ENCODE measurements at places on chromosomes 5 and 9.

DNA sequence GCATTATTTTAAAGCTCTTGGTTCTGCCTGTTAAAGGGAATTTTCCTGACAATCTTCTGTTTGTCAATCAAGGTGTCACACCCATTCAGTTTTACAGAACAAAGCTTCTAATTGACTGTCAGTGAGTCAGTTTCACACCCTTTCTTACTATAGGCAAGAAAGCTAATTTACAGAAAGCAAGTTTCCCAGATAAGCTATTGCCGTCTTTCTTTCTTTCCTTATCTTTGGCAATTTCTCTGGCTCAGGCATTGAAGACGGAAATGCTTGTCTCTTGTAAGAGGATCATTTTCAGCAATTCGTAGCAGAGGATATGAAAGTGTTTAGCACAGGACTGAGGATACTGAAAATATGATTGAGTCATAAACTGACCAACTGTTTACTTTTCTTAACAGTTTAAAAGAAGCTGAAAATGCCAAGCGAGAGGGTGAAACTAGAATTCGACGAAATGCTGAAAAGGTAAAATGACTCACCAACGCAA lies 27.0 kb downstream of the SPINK5 start:
- DNase-seq: no peak

DNA sequence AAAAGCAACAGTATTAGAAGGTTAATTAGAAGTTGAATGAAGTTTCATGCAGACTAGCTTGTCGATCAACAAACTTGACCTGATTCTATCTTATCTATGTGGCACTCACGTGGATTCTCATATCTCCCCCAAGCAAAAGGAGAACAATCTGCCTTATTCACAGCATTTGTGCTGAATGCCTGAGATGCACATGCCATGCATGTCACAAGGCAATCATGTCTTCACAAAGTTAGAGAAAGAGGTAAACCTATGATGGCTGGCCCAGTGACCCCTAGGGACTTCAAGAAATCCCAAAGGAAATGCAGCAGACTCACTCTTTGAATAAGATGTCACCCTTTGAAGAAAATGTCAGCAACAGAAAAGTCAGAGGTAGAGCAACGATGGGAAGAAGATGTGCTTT lies 17.6 kb upstream of the SHOC1 start:
- no peak for DNase-seq

DNA sequence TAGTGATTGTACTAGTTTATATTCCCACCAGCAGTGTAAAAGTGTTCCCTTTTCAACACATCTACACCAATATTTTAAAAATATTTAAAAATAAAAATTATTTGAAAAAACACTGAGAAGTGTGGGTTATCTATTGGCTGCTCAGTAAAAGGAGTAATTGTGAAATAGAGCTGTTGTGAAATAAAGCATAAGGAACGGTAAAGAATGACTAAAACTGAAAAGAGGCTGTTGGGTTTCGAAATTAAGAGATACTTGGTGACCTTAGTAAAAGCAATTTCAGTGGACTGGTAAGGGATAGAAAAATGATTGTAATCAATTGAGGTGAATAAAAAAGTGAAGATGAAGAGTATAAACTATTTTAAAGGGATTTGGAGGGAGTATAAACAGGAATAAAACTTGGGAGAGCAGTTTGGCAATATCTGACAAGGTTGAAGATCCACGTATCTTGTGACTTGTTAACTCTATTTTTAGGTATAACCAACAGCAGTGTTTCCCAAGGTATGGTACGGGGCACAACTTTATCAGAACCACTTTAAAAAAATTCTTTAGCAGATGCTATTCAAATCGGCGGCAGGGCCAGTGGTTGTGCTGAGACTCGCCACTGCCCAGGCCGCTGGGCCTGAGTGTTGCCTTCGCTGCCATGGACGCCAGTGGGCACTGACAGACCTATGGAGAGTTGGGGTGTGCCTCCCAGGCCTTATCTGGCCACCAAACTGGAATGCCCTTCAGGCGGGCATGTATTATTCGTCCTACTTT lies 63.3 kb downstream of the TMEM38B start:
- DNase-seq: no peak

DNA sequence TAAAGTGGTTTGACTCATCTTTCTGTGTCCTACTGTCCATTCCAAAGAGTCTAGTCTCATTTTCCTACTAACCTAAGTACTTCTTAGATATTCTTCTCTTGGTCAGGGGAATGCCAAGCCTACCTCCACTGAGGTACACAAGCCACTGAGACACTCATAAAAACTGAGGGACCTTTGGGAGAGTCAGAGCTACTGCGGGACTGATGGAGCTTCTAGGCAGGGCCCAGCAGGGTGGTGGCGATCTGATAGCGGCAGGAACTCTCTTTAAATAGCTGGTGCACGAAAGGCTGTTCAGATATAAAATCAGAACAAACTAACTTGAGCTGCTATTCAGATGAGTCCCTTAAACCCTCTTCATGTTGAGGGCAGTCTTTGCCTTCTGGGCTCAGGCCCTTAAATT lies 14.7 kb downstream of the NUP214 start:
- DNase-seq: no peak

DNA sequence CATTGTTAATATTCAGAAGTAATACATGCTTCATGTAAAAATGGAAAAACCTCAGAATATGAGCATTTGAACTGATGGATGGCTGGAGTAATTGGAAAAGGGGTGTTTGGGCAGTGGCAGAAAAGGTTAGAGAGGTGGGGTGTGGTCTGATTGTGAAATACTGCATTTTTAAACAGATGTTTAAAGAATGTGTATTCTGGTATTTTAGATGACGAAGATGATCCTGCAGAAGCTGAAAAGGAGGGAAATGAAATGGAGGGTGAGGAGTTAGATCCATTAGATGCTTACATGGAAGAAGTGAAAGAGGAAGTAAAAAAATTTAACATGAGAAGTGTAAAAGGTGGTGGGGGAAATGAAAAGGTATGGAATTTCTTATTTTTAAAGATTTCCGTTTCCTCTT lies 18.8 kb downstream of the DDX46 start:
- DNase-seq: no peak

GRCh38 chr9:136531186-136531903 lies 14.5 kb downstream of the NOTCH1 start:
- no peak for DNase-seq

DNA sequence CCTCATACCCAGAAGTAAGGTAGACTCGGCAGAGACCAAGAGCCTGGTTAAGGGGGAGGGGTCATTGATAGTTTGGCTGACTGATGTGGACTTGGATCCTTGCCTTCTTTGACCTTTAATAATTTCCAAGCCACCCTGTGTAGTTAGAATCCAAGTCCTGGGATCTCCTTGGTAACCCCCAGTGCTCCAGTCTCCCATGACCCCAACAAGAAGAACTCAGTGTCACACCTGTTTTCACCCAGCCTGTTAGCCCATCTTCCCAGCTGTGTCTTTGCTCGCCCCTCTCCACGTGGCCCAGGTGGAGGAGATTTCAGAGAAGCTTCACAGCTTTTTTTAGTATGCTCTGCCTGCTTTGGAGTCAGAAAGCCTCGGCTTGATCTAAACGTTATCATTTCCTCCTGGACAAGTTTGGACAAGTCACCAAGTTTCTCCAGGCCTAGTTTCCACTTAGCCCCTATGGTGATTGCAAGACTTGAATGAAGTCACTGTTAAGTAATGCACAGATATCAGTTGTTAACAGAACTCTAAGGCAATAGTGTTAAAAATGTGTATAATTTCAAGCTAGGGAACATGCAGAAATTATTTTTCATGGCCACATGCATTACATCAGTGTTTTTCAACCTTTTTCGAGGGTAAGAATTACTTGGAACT lies 170.0 kb downstream of the TMEM38B start:
- no peak for DNase-seq

- no peak for DNase-seq
Observed at GRCh38 chr5:34524123-34524522, 132.0 kb upstream of the RAI14 start.

All from stimulated activated CD8-positive, alpha-beta memory T cell treated with anti-CD3 and anti-CD28 coated beads, Interleukin-7, amount 100 ng/mL, for 4 hours (primary cell).